Tracheal epithelial cell (primary cell): ENCODE measurements at places on chromosomes 16 and 17. TPM values are rescaled to one million over a fixed set of nuclear protein-coding genes. Genes with fewer than 3 reads are reported as not detected.

The NETO2 gene
- total RNA-seq, result 28.2 and 40.5 TPM in 2 replicates

The ODAD4 gene
- total RNA-seq, result 0.72 TPM in 1 of 2 replicates, not detected in the other

The LYRM1 gene
- total RNA-seq, result 37.8 and 58.6 TPM in 2 replicates

The PSME3 gene
- total RNA-seq, result 65.2 and 83.6 TPM in 2 replicates

The KRT20 gene
- total RNA-seq, result not detected in 2 replicates

The E2F4 gene
- 51.2 and 72.3 TPM in 2 replicates for total RNA-seq

The DPEP2 gene
- under 0.01 TPM in 1 of 2 replicates, not detected in the other for total RNA-seq

The SEPTIN12 gene
- not detected in 2 replicates for total RNA-seq

The MPV17L gene
- total RNA-seq, result 0.72 and 5.8 TPM in 2 replicates

The CREBBP gene
- 8.9 and 13.2 TPM in 2 replicates for total RNA-seq

The HCRT gene
- not detected in 2 replicates for total RNA-seq

The CCL16 gene
- total RNA-seq, result not detected in 2 replicates

The KCNJ18 gene
- not detected in 2 replicates for total RNA-seq

The RNF222 gene
- 0.24 and 0.43 TPM in 2 replicates for total RNA-seq

The KRT31 gene
- 0.24 TPM in 1 of 2 replicates, not detected in the other for total RNA-seq

The HOXB4 gene
- total RNA-seq, result 0.21 and 0.48 TPM in 2 replicates

The PHKB gene
- total RNA-seq, result 36.0 and 52.3 TPM in 2 replicates

The AGRP gene
- not detected in 2 replicates for total RNA-seq

The KRTAP3-1 gene
- total RNA-seq, result not detected in 2 replicates

The NAGS gene
- total RNA-seq, result 31.1 and 33.7 TPM in 2 replicates

The SHISA9 gene
- total RNA-seq, result under 0.01 and 4.6 TPM in 2 replicates

The KCNH6 gene
- not detected in 2 replicates for total RNA-seq

The KCTD13 gene
- total RNA-seq, result 14.2 and 15.3 TPM in 2 replicates

The TPSG1 gene
- total RNA-seq, result not detected in 2 replicates

The RAMP2 gene
- total RNA-seq, result not detected in 2 replicates

The HSPB9 gene
- total RNA-seq, result not detected in 2 replicates

The DNAJA3 gene
- total RNA-seq, result 67.0 and 74.0 TPM in 2 replicates

The ZG16B gene
- total RNA-seq, result 0.64 and 1.4 TPM in 2 replicates

The SAP30BP gene
- 46.3 and 67.2 TPM in 2 replicates for total RNA-seq

The BPTF gene
- total RNA-seq, result 22.2 and 22.4 TPM in 2 replicates

The TEKT1 gene
- not detected in 2 replicates for total RNA-seq

The TAT gene
- under 0.01 TPM in 1 of 2 replicates, not detected in the other for total RNA-seq

The ARL5C gene
- not detected in 2 replicates for total RNA-seq

The CRHR1 gene
- not detected in 2 replicates for total RNA-seq

The TELO2 gene
- 7.2 and 8.9 TPM in 2 replicates for total RNA-seq

The KRTAP4-6 gene
- total RNA-seq, result not detected in 2 replicates

The TRAPPC2L gene
- 36.4 and 48.8 TPM in 2 replicates for total RNA-seq

The KLHDC4 gene
- 21.1 and 28.9 TPM in 2 replicates for total RNA-seq

The FBXW10B gene
- 1.4 TPM in 1 of 2 replicates, not detected in the other for total RNA-seq

The CDR2L gene
- total RNA-seq, result 8.5 and 23.4 TPM in 2 replicates

The BTBD17 gene
- total RNA-seq, result not detected in 2 replicates

The ZFPM1 gene
- 1.7 and 1.9 TPM in 2 replicates for total RNA-seq

The CHST6 gene
- 0.48 and 2.1 TPM in 2 replicates for total RNA-seq

The ERN2 gene
- 0.21 and 0.48 TPM in 2 replicates for total RNA-seq

The GDPD3 gene
- total RNA-seq, result 1.9 and 5.1 TPM in 2 replicates

The CMTM4 gene
- 48.0 and 92.3 TPM in 2 replicates for total RNA-seq

The METRN gene
- 191 and 218 TPM in 2 replicates for total RNA-seq

The RBFOX1 gene
- under 0.01 TPM in 1 of 2 replicates, not detected in the other for total RNA-seq

The TNFRSF13B gene
- total RNA-seq, result 0.24 TPM in 1 of 2 replicates, not detected in the other

The FSCN2 gene
- total RNA-seq, result under 0.01 and 1.9 TPM in 2 replicates

The GPRC5B gene
- 0.21 and 1.2 TPM in 2 replicates for total RNA-seq

The EXOC3L1 gene
- total RNA-seq, result not detected in 2 replicates

The TRPV3 gene
- total RNA-seq, result 0.21 and 9.9 TPM in 2 replicates
